Metanephros (tissue), 2 donors: ENCODE measurements at places on chromosomes 6 and 20. TPM values are rescaled to one million over a fixed set of nuclear protein-coding genes. Genes with fewer than 3 reads are reported as not detected.

Gene GSTA2
- total RNA-seq, result not detected

Gene ANKEF1
- 5.6 TPM for total RNA-seq

Gene UBE3D
- 16.1 TPM for total RNA-seq

Gene C6orf141
- total RNA-seq, result 0.99 TPM

Gene OOEP
- not detected for total RNA-seq

Gene CTAGE9
- total RNA-seq, result not detected

Gene LSM2
- 33.5 TPM for total RNA-seq

Gene RARS2
- 30.9 TPM for total RNA-seq

Gene C6orf58
- total RNA-seq, result not detected

Gene GRIK2
- 13.6 TPM for total RNA-seq

Gene PDCD2
- 35.2 TPM for total RNA-seq
